ENCODE measurements at places on chromosomes 6 and 20. TPM values are rescaled to one million over a fixed set of nuclear protein-coding genes. Genes with fewer than 3 reads are reported as not detected.
A peak's percentile ranks its signal among the peaks of the same experiment; 100 is the strongest.

GRCh38 chr6:119241111-119241465 is 108.5 kb downstream of the MAN1A1 start:
- no peak for DNase-seq

Gene PLA2G7
- not detected for total RNA-seq

GRCh38 chr6:37146735-37147157 is 23.2 kb upstream of the PIM1 start:
- DNase-seq, result no peak

Gene WFDC10B
- not detected for total RNA-seq

DNA sequence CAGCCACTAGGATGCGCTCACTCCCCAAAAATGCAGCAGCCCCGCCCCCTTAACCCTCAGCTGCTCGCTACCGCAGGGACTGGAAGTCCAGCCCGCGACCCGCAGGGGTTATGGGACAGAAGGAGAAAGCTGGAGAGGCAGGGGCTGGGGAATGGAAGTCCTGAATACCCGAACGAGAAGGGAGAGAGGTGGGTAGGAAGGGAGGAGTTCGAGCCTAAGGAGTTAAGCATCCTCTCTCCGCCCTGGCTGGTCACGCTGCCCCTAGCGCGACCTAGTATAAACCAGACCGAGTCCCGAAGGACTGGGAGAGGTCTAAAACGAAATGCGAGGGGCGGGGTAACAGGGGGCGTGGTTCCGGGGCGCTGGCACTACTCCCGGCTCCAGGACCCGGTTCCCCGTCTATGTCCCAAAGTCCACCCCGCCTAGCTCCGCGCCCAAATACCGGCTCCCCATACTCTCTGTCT is 448 bp upstream of the DDAH2 start:
- DNase-seq, result peak; percentile 84

DNA sequence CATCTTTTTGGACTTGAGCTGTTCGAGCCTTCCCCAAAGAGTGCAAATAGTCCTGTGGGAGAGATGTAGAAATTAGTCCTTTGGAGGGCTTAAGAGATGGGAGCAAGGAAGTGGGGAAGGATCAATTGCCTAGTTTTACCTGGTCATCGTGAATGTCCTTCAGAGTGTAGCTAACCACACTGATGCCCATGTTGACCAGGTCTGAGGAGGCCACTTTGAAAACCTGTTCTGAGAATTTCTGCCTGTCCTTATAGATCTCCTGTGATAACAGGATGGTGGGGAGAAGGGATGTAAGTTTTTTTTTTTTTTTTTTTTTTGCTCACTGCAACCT is 2.0 kb downstream of the FLOT1 start:
- no peak for DNase-seq

GRCh38 chr6:43477235-43478007 is at the start of gene TJAP1:
Gene TJAP1 (plus strand): TSS chr6:43477570. CDS start chr6:43499002, 21,432 bp downstream.
- DNase-seq, result peak; percentile 98

Gene DLK2
- total RNA-seq, result 1.0 TPM

- DNase-seq, result no peak
Measured at GRCh38 chr6:99689916-99690685, 83.5 kb downstream of the PRDM13 start.

GRCh38 chr6:159609652-159610178 is 83.3 kb downstream of the SOD2 start:
- no peak for DNase-seq

DNA sequence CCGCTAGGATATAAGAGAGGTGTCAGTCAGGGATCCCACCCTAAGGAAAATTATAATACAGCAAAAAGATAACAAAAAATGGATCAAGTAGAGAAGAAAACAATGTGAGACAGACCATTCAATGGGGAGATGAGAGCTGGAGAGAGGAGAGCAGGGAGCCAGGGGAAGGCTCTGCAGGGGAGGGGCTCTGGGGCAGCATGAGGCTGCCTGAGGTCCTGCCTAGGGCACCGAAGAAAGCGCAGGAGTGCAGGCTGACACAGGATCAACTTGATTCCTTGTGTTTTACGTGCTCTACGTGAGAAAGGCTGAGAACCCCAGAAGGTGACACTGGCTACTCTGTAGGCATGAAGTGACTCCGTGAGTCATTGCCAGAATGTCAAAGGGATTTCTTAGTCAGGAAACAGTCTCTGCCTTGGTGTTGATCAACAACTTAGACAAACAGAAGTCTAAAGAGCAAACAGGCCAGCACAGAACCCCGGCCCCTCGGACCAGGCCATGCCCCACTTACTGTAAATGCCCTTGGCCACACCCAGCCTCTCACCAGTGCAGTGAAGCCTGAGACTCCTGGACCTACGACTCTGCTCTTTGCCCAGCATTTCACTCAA is 290.1 kb upstream of the PRDM1 start:
- DNase-seq, result no peak

- DNase-seq, result no peak
Measured at GRCh38 chr6:163120223-163120622, 294.3 kb upstream of the QKI start.

- DNase-seq, result no peak
Measured at GRCh38 chr6:149342525-149342924, 25.0 kb downstream of the TAB2 start.

DNA sequence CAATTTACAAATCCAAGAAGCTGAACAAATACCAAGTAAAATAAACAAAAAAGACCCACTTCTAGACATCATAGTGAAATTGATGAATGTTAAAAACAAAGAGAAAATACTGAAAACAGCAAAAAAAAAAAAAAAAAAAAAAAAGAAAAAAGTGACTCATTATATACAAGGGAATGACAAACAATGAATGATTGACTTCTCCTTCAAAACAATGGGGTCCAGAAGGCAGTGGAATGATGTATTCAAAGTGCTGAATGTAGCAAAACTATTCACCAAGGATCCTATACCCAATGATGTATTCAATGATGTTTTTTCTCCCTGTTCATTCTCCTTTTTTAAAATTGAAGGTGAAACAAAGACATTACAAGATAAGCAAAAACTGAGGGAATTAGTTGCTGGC is 650.0 kb downstream of the UTRN start:
- DNase-seq, result no peak
